ENCODE measurements at places on chromosomes 4 and X. TPM values are rescaled to one million over a fixed set of nuclear protein-coding genes. Genes with fewer than 3 reads are reported as not detected.

VSIG1 gene
- not detected for total RNA-seq

RNF150 gene
- 56.1 TPM for total RNA-seq

CSAG3 gene
- total RNA-seq = not detected

GLOD5 gene
- not detected for total RNA-seq

HTN1 gene
- not detected for total RNA-seq

DNA sequence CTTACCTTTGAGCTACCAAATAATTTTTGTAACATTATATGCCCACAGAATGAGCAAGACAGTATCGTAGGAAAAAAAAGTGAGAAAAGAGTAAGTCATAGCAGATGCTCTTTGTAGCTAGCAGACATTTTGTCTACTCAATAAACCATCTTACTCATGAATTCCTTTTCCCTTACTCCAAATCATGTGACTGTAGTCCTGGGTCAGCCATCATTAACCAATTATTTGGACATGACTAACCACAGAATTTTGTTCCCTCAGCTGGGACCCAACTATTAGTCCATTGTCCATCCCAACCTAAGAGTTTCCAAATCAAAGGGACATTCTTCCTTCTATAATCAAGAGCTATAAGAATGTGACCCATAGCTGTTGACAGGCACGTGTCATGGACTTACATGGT lies 11.4 kb downstream of the UBE2D3 start:
- no peak for DNase-seq

- DNase-seq = no peak
Observed at GRCh38 chr4:1115528-1116293, 2.3 kb upstream of the RNF212 start.

DNA sequence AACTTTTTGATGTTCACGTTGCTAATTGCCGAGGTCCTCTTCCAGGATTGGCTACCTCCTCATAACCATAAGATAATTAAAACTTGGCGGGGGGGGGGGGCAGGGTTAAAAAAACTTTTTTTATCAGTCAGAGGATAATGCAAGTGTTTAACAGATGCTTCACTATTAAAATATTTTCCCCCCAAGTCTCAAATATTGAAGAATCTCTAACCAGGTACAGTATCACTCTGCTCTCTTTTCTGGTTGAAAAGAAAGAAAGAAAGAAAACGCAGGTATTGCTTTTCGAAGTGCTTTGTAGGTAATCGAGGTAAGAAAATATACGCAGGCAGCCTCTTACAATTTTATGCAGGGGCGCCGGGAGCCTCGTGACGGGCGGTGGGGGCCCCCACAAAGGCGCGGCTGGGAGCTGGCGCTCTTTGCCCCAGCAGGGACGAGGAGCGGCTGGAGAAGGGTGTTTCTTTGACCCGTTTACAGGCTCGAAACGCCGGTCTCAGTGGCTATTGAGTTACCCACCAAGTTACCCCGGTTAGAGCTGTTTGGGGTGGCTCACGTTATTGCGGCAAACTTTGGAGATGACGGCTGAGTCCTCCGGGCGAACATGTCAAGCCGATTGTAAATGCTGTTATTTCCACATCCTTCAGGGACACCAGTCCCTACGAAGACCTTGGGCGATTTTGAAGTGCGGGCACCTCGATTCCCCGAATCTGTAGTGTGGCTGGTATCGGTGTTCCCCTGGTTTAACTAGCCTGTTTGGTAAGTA lies 477 bp upstream of the HAND2 start:
- no peak for DNase-seq

DNA sequence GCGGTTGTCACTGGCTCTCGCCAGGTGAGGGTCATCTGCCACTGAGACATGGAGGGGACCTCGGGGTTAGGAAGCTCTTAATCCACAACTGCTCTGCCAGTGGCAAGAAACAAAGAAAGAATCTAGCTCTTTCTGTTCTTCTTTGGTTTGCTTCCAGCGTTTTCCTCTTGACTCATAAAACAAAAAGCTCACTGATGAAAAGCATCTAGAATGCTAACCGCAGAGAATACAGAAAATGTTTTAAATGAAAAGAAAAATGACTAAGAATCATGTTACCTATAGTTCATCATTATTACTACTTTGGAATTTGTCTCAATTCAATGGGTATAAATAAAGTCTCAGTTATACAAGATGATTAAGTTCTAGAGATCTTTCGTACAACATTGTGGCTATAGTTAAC lies 274.8 kb upstream of the TENM3 start:
- no peak for DNase-seq

- no peak for DNase-seq
Observed at GRCh38 chrX:74450803-74451449, 29.6 kb downstream of the SLC16A2 start.

- no peak for DNase-seq
Observed at GRCh38 chrX:154505734-154506133, 10.3 kb downstream of the FAM3A start.

GRCh38 chr4:33013282-33013681 lies 2293.1 kb downstream of the PCDH7 start:
- no peak for DNase-seq

DNA sequence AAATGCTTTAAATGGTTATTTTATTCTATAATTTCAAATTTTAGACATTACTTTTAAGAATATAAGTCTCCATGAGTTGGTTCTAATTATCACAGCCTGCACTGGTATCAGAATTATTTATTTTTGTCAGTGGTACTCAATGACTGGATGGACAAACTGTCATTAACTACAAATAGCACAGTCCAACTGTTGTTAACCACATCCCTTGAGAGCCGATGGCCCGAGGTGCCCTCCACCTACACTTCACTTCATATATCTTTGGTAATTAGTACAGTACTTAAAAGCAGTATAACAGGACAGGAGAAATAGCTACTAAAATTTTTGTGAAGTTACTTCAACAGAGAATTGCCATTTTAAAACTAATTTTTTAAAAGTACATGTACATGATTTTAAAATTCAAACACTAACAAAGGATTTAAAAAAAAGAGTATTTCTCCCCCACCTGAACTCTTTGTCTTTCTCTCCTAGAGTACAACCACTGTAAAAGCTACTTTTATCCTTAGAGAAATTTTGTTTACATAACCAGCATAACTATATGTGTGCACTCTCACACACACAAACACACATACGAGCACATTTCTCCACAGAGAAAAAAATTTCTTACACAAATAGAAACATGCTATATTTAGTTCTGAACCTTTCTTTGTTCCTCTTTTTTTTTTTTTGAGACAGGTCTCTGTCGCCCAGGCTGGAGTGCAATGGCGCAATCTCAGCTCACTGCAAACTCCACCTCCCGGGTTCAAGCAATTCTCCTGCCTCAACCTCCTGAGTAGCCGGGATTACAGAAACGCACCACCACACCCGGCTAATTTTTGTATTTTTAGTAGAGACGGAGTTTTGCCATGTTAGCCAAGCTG lies 6.5 kb downstream of the TIFA start:
- no peak for DNase-seq

DNA sequence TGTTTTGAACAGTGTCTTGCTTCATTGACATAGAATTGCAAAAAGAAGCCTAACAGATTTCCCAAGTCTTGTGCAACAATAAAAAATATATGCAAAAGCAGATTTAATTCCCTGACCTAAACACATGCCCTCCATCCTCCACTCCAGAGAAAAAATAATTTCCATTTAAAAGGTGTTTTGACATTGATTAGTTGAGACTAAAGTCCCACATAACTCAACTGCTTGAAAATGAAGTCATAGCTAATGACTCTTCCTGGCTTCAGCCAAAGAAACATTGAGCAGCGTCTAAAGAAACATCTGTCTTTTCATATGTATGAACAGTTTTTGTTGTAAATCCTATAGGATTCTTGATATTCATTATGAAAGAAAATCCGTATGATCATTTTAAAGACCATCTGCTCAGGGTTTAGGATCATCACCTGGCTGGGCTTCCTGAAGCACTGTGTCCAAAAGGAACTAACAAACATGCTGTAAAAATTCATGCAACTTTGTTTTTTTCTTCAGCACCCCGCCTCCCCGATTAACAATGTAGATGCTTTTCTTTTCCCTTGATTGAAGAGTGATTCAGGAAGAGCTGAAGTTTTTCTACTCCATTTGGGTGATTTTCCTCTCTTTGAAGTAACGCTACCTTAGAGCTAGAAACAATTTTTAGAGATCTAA lies 273.4 kb downstream of the HS3ST1 start:
- no peak for DNase-seq

GRCh38 chr4:128879971-128880370 lies 70.5 kb downstream of the JADE1 start:
- no peak for DNase-seq

DNA sequence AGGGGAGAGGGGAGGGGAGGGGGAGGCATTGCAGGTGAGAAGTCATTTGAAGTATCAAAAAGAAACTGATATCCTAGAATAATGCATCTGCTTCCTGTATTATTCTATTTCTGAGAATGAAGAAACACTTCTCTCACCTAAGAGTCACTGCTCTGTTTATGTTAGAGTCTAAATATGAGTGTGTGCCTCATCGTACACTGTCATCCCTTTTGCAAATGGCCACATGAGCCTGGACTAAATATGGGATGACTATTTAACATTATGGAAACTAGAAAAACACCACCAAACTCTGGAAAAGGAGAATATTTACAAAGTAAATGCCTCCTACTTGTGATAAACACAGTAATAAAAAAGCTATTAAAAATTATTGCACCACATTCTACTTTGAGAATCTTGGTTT lies 146.4 kb upstream of the NOCT start:
- DNase-seq = no peak

GRCh38 chr4:150033901-150034300 lies 44.3 kb upstream of the DCLK2 start:
- DNase-seq = no peak

Measured in Right ventricle myocardium inferior (tissue), 1 donor.